ENCODE measurements at places on chromosomes 1 and 21.

GRCh38 chr1:206924592-206925105 lies 2.9 kb upstream of the FCMR start:
- no peak for DNase-seq

DNA sequence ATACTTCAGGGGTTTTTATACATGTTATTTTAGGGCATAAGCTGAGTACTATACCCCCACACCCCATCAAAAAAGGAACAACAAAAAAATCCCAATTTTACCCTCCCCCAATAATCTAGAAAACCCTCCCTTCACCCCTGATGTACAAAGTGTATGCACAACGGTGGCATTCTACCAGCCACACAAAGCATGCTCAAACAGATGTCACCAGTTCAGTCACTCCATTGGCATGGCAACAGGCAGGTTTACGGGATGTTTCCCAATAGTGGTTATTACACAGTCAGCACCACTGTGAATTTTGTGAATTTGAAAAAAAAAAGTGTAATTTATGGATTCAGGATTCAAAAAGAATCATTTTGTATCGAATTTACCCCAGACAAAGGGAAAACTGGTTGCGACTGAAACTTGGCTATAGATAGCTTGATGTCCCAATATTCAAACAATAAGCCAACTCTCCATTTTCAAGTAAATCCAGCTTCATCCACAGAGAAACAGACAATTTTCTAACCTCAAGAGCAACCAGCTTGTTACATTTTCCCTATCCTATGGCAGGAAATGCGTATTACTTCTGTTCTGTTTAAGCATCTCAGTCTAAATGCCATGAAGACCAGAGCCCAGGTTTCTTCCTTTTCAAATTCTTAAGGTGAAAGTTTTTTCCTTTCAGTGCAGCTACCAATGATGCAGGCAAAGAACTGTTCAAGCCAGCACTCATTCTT lies 34.0 kb upstream of the SLC45A3 start:
- no peak for DNase-seq

DNA sequence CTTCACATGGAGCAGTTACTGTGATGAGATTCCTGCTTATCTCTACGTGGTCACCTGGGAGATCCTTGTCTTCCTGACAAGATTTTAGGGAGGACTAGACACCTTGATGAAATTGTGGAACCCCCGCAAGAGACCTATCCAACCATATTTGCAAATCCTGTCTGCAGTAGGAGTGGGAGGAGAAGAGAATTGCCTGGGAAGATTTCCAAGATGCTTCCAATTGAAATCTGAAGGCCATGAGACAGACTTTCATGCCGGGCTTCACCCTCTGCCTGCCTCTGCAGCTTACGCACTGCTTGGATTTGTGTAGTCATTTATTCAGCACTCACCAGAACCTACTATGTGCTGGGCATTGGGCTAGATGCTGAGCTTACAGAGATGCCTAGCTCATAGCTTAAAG lies 106.6 kb downstream of the OMA1 start:
- no peak for DNase-seq

DNA sequence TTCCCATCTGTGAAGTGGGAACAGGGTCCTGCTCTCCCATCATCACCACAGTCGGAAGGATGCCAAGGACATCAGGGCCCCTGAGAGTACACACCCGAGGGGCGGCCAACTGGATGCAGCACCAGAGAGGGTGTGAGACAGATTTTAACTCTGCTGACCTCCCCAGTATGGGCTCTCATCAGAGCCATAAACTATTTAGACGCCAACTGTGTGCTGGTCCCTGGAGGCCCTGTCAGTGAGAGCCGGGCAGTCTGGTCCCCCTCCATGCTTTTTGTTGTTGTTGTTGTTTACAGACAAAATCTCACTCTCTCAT lies 1.7 kb downstream of the FGR start:
- no peak for DNase-seq

DNA sequence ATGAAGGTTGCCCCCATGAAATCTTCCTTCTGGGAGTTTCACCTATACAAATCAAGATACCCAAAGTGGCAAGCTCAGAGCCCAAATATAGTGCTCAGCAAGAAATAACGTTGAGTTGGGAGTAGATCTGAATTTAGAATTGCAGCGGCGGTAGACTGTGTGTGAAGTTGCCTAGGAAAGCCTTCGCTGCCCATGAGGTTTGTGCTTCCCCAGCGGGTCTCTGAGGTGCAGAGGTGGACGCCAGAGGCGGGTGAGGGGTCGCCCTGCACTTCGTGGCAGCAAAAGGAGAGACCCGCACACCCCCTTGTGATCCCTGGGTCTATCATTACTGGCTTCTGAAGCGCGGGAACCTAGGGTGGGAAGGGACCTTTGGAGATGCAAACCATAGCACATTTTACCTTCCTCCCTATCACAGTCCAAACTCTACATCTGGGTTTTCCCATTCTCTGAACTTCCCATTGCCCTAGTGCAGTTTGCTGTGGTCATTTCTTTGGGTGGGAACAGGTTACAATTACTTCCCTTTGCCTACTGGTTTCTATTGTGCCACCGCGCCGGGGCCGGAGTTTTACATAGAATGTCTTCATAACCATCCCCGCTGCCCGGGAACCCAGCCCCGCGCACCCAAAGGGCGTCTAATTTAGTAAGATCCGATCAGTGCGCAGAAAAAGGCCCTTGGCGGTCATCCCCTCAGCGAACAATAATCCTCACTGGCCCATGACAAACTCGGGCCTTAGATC lies 5.2 kb downstream of the TBX15 start:
- DNase-seq = no peak
